ENCODE measurements at places on chromosomes 7 and 10.

DNA sequence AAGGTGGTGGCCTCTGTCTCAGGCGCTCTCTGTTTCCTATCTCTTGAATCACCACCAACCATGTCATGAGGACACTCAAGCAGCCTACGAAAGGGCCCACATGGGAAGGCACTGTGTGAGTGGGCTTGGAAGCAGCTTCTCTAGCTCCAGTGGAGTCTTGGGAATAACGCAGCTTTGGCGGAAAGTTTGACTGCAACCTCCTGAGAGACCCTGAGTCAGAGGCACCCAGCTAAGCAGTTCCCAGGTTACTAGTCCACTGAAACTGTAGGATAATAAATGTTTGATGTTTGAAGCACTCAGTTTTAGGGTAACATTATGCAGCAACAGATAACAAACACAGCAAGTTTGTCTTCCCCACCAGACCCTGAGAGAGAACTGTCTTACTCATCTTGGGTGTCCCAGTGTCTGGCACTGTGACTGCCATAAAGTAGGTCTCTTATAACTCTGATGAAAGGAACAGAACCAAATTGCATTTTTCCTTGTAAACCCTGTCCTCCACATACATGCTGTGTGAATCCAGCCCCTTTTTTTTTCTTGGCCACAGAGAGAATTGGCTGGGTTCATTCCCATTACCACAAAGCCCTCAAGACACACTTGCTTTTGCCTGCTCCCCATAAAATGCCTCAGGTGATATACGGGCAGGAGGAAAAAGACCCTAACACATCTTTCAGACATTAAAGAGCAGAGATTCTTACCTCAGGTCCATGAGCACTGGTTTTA, 185.5 kb downstream of the ZNF365 start:
- DNase-seq: no peak

DNA sequence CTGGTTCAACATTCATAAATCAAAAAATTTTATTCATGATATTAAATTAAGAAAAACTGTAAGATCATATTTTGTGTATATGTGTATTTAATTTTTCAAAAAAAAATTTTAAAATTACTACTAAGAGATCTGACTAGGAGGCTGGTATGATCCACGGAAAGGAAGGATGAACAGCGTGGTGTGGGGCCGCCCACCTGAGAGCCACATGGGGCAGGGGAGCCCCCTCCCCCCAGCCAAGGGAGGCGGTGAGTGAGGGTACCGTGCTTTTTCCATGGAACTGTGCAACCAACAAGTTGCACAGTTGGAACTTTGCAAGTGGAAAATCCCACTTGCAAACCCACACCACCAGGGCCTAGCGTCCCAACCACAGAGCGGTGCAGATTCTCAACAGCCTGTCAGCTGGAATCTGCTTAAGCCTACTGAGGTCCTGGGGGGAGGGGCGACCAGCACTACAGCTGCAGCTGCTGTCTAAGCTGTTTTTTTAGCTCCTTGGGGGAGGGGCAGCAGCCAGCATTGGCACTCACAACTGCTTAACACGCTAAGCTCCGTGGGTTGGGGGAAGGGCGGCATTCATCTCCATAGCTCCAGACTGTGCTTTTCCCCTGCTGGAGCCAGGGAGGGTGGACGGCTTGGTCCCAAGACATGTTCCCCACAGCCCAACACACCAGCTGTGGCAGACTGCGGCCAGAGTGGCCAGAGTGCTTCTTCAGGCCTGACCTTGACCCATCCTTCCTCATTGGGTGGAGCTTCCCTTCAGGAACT, 94.2 kb upstream of the IGFBP3 start:
- no peak for DNase-seq

DNA sequence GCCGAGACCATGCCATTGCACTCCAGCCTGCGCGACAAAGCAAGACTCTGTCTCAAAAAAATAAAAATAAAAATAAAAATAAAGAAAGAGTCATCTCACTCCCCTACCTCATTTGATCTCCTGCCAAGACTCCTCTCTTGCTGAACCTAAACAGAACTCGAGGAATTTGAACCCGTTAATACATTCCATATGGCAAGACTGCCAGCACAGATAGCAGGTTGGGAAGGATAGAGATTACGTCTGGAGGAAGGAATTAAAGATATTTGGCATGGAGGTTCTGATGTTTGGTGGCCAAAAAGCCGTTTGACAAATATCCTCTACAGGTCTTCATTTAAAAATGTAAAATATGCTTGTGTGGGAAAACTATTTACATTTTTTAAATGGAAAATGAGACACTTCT, 549.6 kb downstream of the HTR7 start:
- peak; percentile 75 for DNase-seq

- DNase-seq: no peak
Observed at GRCh38 chr7:116726149-116726548, 54.2 kb downstream of the MET start.

DNA sequence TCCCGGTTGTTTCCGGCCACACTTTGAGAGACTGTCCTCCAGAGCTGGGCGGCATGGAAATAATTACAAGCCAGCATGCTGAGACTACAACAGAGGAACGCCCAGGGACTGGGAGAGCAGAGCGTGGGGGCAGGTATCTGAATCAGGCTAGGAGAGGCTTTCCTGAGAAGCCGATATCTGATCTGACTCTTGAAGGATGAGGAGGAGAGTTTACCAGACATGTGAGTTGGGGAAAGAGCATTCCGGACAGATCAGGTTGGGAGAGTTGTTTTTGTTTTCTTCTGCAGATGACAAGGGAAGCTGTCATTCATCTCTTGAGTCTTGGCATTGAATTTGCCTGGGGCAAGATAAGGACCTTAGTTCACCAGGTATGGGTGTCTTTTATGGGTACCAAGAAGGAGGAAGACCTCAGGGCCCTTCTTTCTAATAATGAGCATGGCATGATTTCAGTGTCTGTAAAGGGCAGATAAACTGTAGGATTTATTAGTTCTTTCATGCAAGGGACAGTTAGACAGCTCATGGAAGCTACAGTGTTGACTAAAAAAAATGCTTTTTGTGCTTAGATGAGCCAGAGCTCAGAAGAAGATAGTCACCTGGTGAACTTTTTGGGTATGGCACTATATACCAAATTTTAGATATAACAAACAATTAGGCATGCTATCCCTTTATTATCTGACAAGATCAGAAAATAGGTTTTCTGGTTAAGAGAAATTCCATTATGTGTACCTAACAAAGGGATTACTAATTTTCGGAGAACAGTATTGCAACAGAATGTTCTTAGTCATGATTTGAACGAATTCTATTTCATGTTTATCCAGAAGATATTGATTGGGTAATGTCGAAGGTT, 36.2 kb downstream of the WBP1L start:
- no peak for DNase-seq

- DNase-seq: no peak
Observed at GRCh38 chr10:118800920-118801319, 46.1 kb upstream of the CACUL1 start.

GRCh38 chr10:102814453-102814871, 22.8 kb downstream of the CYP17A1 start:
- DNase-seq: no peak

DNA sequence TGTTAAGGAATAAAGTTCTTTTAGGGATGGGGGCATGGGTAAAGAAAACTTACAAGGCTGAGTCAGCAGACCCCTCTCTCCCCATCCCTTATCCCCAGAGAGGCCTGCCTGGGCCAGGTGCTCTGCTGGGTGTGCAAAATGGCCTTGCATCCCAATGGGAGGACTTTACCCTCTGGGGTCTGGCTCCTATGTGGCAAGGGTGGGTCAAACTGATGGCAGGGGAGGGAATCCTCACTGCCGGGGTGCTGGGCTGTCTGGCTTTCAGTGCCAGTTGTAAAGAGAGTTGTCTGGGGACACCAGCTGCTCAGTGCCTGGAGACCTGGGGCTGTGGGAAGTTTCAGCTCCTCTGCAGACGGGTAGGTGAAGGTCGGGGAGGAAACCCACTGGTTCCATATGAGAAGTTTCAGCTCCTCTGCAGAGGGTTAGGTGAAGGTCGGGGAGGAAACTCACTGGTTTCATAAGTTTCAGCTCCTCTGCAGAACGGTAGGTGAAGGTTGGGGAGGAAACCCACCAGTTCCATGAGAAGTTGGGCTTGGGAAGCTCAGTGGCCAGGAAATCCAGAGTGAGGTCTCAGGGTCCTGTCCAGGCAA, 127.2 kb upstream of the PODXL start:
- DNase-seq: no peak

DNA sequence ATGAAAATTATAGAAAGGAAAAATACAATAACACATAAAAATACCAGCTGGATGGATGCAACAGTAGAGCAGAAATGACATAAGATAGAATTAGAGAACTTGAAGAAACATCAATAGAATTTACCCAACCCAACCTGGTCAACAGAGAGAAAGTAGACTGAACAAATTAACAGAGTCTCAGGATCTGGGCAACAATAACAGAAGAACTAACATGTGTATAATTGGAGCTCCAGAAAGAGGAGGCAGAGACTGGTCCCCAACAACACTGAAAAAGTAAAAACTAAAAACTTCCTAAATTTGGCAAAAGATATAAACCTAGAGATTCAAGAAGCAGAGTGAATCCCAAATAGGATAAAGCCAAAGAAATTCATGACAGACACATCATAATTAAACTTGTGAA, 458.8 kb downstream of the RPS24 start:
- no peak for DNase-seq

DNA sequence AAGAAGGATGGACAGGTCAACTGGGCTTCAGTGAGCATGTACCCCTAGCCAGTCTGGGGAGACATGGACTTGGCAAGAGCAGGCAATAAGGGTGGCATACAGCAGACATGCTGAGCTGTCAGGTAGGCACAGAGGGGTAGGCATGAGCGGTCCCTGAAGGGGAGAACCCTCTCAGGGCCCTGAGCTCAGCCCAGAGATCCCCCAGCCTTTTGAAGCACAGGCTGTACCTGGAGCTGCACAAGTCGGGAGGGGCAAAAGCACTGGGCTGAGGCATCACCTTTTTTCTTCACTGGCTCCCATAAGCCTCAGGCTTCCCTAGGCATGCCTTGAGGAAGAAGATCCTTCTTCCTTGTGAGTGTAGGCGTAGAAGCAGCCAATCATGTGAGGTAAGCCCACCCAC, 42.3 kb downstream of the ZNF727 start:
- no peak for DNase-seq

- DNase-seq: no peak
Observed at GRCh38 chr7:50146692-50147091, 53.6 kb upstream of the ZPBP start.

DNA sequence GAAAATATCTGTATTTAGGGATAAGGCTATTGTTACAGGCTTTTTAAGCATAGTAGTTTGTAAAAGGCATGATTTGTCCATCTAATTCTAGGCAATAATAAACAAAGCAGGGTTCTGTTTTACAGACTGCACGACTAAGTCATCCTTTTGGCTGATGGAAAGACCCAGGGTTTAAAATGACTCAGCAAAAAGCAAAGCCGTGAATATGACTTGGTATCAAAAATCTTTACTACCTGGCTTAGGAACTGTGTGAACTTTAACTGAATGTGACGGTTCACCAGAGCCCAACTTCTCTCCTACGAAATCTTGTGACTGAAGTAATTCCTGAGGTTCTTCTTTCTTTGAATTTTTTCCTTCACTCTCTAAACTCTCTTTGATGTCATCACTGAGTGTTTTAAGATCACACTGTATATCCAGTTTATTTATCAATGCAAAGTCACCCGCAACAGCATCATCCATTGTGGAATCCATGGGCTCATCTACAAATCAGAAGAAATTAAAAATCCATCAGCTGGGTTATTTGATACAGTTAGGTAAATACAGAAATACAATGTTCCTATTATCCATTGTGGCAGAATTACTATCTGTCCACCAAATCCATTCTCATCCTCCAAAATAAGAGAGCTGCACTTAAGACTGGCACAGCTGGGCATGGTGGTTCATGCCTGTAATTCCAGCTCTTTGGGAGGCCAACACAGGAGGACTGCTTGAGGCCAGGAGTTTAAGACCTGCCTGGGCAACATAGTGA, 17.0 kb downstream of the ATE1 start:
- no peak for DNase-seq

DNA sequence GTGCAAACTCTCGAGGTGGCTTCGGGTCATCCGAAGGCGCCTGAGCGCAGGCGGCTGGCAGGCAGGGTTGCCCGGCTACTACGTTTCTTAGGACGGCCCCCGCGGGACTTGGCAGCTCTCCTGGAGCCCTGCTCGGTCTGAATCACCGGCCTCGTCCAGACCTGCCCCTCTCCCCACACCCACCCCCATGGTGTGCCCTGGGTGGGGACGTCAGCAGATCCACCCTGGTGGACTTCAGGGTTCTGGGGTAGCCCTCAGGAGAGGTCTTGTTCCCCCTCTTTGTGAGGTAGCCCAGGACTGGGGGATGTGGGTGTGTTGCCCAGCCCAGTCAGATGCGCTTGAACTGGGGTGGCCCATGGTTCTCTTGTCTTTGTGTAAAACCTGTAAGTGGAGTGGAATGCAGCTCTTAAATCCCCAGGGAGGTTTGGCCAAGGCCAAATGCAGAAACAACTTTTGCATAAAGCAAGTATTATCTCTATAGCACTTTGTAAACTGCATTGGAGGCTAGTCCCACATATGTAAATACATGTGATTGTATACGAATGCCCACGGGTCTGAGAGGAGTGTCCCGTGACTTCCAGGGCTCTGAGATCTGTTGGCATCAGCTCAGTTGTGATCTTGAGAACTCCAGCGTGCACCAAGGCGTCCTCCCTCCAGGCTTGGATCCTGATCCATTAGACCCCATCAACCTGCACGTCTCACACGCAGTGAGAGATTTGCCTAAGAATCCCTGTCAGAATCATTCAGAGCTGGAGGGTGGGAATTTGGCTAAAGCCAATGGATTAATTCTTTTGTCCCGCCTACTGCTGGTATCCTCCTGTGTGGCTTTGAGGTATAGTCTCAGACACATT, 1.8 kb downstream of the PFKFB3 start:
- no peak for DNase-seq

- DNase-seq: no peak
Observed at GRCh38 chr7:8151161-8151725, 110.7 kb downstream of the ICA1 start.

DNA sequence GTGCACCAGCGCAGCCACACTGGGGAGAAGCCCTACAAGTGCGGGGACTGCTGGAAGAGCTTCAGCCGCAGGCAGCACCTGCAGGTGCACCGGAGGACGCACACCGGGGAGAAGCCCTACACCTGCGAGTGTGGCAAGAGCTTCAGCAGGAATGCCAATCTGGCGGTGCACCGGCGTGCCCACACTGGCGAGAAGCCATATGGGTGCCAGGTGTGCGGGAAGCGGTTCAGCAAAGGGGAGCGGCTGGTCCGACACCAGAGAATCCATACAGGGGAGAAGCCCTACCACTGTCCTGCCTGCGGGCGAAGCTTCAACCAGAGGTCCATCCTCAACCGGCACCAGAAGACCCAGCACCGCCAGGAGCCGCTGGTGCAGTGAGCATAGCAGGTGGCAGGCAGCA, 12.9 kb downstream of the ZSCAN25 start:
- DNase-seq: no peak

DNA sequence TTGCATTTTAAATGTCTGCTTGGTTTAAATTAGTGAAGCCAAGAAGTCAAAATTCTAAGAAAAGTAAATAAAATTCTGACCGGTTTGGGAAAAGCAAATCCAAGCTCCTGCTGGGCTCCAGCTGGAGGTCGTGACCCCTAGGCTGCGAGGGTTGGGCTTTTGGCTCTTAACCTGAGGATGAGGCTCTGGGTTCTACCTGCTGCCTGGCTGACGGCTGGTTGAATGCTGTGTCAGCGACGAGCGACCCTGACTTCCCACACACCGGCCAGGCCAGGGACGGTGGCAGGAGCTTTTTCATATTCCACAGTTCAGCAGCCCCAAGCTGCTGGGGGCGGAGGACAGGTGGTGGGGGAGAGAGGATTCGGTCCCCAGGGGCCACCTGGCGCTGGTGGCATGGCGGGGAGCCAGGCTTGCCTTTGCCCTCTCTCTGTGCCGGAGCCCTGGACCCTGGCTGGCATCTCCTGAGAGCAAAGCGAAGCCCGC, 843 bp upstream of the PLPP4 start:
- DNase-seq: no peak
